GM18507 (cell line): ENCODE measurements at places on chromosomes 5 and 9.
A peak's percentile ranks its signal among the peaks of the same experiment; 100 is the strongest.

DNA sequence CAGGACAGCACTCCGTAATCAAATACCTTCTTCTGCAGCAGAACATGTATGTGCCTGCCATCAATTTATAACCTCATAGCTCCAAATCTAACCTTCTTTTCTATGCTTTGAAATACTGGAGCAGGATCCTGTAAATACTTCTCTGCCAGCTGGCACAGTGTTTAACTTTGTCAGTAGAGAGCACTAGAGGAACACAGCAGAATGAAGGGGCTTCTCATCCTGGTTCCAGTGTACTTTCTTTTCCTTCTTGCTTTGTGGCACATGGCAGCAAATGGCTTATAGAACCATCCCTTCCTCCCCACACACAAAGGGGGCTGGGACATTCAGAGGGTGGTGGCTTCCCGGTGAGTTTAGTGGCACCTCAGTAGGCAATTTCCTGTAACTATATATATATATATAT, 3.8 kb upstream of the FBXW11 start:
- DNase-seq, result no peak

DNA sequence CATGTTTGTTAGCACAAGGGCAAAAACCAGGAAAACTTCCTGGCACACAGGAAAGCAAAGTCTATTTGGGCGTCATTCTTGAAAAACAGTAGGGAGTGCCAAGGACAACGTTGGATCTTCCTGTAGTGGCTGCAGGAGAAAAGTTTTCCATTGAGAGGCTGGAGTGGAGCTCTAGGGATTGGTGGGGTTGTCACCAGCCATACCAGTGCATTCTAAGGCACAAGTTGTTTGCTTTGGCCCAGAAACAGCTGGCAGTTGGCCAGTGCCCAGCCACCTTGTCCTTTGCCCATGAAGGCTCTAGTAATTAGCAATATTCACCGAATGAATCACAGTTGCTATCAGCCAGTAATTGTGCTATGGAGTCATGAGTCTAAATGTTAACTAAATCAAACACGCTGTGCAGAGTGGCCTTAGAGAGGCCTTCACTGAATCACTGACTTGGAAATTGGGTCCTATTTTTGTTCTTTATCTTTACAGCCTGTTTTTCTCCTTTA, 26.4 kb downstream of the TNFSF15 start:
- DNase-seq, result no peak

DNA sequence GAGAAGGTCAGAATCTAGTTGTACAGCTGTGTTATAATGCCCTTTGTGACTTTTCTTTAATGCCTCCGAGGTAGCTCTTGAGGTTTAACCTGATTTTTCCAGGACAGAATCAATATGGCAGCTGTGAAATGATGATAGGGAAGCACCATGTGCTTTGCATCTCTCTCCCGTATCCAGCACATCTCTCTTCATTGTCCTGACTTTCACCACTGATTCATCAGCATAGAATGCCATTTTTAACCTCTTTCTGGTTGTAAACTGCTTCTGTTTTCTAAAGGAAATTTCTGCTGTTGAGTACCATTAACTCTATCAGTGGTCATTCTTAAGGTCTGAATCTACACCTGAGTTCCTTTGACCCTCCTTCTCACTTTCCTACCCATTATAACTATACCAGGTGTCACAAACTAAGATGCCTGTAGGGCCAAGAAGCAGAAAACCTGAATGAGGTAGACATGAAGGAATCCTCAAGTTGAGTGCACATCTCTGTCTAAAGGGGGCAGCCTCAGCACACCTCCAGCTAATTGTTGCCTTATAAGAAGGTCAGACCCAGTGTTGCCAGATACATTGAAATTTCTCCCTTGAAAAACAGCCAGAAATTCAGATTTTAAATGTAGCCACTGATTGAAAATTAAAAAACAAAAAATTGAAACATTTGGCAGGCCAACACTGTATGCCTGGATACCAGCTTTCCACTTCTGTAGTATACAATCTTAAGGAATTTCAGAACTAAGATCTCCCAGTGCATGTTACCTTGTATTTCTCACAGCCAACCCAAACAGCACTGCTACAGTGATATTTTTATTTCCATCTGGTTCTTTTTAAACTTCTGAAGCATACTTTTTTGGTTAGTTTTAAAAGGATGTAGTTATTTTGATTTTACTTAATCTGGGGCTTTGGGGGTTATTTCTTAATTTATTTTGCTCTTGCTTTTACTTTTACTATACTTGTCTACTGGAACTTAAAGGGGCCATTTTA, 35.8 kb upstream of the TLX3 start:
- no peak for DNase-seq

DNA sequence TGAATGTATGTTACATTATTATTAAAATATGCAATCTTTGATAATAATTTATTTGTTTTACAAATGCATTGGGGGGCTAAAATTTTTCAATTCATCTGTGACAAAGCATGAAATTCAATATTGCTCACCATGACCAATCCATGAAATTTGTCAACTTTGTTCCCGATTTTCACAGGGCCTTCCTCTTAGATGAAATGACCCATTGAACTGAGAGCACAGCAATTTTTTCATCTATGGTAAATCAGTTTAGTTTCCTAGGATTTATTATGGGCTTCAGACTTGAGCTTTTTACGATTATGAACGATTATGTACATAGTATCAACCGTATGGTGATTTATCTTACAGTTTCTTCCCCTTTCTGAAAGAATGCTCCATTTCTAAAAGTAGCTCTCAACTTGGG, 157.3 kb downstream of the KIAA0825 start:
- no peak for DNase-seq

DNA sequence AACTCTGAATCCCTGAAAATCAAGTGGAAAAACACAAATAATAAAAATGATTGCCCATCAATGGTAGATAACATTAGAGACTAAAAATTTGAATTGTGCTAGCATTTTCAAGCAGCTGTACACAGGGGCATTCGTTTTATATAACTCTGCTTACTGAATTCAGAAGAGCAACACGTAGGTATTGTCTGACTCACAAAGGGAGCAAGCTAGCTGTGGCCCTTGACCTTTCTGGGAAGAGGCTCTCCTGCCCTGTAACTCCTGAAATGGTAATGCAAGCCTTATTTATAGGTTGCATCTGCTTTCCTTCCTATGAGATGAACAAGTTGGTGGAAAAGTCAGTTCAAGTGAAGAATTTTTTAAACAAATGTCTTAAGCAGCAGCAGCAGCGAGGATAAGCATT, 218.7 kb upstream of the EFNA5 start:
- no peak for DNase-seq

GRCh38 chr9:35726931-35727330, 5.1 kb downstream of the TLN1 start:
- DNase-seq, result no peak

DNA sequence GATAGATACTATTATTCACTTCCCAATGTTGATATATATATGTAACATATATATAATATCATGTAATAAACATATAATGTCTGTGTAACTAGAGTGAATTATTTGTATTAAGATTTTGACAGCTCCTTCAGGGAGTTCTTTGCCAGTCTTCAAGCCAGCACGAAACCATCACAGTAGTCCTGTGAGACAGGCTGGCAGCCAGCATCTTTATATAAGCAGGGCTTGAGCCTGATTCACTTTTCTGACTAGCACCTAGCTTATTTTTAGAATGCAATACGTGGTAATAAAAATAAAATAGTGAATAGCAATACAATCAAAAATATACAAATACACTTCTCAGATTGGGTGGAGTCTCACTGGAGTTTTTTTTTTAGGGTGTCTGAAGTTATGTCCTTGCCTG, 20.7 kb upstream of the GDA start:
- no peak for DNase-seq

GRCh38 chr5:73989956-73990355, 364.0 kb downstream of the ARHGEF28 start:
- no peak for DNase-seq

DNA sequence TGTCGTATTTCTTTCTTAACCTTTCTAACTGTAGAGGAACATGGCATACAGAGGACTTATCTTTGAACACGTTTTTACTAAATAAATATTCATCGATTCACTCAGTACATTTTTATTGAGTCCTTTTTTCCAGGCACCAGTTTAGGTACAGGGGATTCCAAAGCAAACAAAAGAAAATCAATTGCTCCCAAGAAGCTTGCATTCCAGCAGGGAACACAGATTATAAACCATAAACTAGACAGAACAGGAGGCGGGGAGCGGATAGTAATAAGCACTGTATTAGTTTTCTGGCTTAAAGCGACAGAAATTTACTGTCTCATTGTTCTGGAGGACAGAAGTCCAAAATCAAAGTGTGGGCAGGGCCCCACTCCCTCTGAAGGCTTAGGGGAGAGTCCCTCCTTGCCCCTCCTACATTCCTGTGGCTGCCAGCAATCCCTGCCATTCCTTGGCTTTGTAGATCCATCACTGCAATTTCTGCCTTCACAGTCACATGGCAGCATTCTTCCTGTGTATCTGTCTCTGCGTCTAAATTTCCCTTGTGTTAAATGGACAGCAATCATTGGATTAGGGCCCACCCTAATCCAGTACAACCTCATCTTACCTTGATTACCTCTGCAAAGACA, 115.5 kb downstream of the COL23A1 start:
- DNase-seq, result no peak

DNA sequence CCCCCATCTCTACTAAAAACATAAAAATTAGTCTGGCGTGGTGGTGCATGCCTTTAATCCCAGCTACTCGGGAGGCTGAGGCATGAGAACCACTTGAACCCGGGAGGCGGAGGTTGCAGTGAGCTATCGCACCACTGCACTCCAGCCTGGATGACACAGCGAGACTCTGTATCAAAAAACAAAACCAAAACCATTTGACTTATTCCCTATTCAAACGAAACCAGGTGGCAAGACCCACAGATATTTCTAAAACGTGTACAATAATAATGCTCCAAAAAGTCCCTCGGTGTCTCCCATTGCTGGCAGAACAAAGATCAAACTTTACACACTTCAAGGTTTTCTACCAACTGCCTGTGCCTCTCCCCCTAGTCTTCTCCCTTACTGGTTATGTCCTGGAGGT, 29.8 kb downstream of the HMGCR start:
- DNase-seq, result peak; percentile 11

- DNase-seq, result no peak
Measured at GRCh38 chr9:95268681-95269080, 48.8 kb downstream of the FANCC start.

- no peak for DNase-seq
Measured at GRCh38 chr9:135020481-135021392, 66.7 kb upstream of the OLFM1 start.

GRCh38 chr5:18393565-18394442, 759.5 kb downstream of the TAF11L14 start:
- no peak for DNase-seq

DNA sequence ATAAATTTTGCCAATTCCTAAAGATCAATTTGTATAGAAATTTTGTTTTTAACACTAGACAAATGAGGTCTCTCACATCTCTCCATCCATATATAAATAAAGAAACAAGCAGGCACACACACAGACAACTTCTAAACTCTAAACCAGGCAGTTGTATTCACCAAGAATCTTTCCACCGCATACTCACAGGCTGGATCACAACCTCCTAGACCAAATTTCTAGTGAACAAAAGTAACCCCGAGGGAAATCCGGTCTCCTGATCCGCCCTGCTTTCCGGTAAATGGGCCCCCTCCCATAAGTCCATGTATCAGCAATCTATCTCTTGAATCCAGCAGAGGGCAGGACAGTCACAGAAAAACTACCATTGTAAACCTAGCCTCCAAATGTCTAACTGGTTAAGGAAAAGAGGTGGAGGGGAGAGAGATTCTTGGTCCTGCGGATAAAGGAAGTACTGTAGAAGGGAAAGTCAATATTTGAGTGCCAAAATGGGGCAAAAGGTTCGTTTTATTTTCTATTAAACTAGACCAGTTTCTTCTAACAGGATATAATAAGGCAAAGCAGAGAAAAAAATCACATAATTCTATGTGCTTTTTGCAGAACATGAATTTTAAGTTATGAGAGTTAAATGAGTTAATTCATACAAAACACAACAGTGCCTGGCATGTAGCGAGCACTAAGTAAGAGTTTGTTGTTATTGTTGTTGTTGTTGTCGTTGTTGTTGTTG, 4.8 kb upstream of the SMU1 start:
- peak; percentile 36 for DNase-seq

DNA sequence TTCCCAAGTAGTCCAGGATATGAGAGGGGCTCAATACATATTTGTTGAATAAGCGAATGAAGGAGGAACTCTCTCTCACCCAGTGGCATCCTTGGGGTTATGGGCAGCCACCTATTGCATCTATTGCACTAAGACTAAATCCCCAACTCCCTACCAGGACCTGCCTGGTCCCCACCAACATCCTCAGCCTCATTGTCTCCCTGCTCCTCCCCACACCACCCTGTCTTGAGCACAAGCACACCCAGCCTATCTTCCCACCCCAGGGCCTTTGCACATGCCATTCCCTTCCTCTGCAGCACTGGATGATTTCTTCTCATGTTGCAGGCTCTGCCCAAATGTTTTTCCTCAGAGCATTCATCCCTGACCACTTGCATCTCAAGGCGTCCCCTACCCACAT, 133.8 kb downstream of the BARX1 start:
- no peak for DNase-seq

GRCh38 chr9:95508968-95509850, 7.6 kb downstream of the PTCH1 start:
- DNase-seq, result no peak

DNA sequence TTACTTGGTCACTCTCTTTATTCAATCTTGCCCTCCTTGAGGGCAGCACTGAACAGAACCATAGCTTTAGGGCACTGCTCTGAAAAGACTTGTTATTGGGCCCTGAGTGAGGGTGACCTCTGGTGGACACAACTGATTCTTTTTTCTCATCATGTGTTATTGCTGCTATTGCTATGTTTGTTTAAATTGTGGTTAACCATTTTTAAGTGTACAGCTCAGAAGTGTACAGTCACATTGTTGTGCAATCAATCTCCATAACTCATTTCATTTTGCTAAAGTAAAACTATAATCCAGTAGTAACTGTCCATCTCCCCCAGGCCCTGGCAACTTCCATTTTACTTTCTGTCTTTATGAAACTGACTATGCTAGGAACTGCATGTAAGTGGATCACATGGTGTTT, 351.1 kb upstream of the RIOK2 start:
- DNase-seq, result peak; percentile 9

GRCh38 chr5:13354611-13355010, 589.9 kb downstream of the DNAH5 start:
- no peak for DNase-seq

DNA sequence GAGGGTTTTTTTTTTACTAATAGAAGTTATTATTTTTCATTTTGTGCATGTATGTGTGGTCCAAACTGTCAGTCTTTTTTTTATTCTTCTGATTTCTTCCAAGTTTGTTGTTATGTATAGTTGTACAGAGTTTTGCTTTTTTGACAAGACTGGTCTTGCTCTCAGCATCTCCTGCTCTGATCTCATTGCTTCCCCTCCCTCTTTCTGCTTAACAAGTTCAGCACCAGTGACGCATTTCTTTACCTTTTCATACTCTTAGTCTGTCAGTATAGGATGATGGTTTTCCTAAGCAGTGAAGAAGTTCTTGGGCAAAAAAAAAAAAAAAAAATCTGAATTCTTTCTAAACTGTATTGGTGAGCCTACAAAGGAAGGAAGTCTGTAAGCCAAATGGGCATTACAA, 135.1 kb downstream of the CD180 start:
- DNase-seq, result no peak

GRCh38 chr5:154078272-154078671, 39.5 kb downstream of the MFAP3 start:
- DNase-seq, result no peak
